Hypothalamus (tissue), 51 donors: ENCODE measurements at places on chromosomes 13 and 19.

- DNase-seq: no peak
Measured at GRCh38 chr13:41900918-41901317, 60.0 kb downstream of the VWA8 start.

- no peak for DNase-seq
Measured at GRCh38 chr13:34344816-34345215, 526.9 kb downstream of the RFC3 start.

GRCh38 chr13:20358022-20358421 lies 125.9 kb upstream of the GJB6 start:
- no peak for DNase-seq

GRCh38 chr13:63088226-63088625 lies 1672.6 kb upstream of the PCDH20 start:
- no peak for DNase-seq
